Upper lobe of right lung (tissue), 1 donor: ENCODE measurements at places on chromosomes 4 and X.

- no peak overlapping the region for H3K4me3 ChIP-seq
- no peaks in the 10 kb centered on the region for H3K27me3 ChIP-seq
- no peaks in the 10 kb centered on the region for H3K4me1 ChIP-seq
- no peak overlapping the region for H3K27ac ChIP-seq
- no peaks in the 10 kb centered on the region for H3K36me3 ChIP-seq
Measured at GRCh38 chr4:15084780-15085179, 82.5 kb downstream of the CPEB2 start.

DNA sequence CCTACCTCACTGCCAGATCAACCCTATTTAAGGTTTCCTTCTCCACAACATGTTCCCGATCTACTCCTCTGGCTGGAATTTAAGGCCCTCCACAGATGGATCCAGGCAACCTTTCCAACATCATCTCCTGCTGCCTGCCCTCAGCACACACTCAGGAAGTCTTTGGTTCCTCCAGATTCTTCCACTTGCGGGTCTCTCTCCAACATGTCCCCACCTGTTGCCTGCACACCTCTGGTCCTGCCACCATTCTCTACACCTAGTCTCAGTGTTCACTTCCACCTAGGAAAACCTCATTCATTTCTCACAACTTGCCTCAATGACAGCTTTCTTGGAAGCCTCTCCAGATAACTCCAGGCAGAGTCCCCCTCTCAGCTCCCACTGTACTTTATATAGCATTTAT is 80.1 kb downstream of the RTL5 start:
- H3K4me1 ChIP-seq = no peaks in the 10 kb centered on the region
- H3K27me3 ChIP-seq = no peaks in the 10 kb centered on the region
- H3K27ac ChIP-seq = no peak overlapping the region
- no peak for DNase-seq
- H3K4me3 ChIP-seq = no peak overlapping the region

- H3K36me3 ChIP-seq = no peaks in the 10 kb centered on the region
- H3K4me3 ChIP-seq = no peak overlapping the region
- H3K4me1 ChIP-seq = no peaks in the 10 kb centered on the region
- H3K27ac ChIP-seq = no peak overlapping the region
- no peak for DNase-seq
Measured at GRCh38 chr4:176475067-176475466, 155.3 kb downstream of the SPCS3 start.

- H3K4me1 ChIP-seq = no peaks in the 10 kb centered on the region
- no peak overlapping the region for H3K27ac ChIP-seq
- no peaks in the 10 kb centered on the region for H3K36me3 ChIP-seq
- H3K4me3 ChIP-seq = no peak overlapping the region
Measured at GRCh38 chrX:132181364-132181763, 37.9 kb downstream of the RAP2C start.

- H3K27ac ChIP-seq = no peak overlapping the region
- no peak overlapping the region for H3K4me3 ChIP-seq
- no peaks in the 10 kb centered on the region for H3K4me1 ChIP-seq
Measured at GRCh38 chrX:20506739-20507138, 240.0 kb upstream of the RPS6KA3 start.
